ENCODE measurements at places on chromosomes 12 and 14.

DNA sequence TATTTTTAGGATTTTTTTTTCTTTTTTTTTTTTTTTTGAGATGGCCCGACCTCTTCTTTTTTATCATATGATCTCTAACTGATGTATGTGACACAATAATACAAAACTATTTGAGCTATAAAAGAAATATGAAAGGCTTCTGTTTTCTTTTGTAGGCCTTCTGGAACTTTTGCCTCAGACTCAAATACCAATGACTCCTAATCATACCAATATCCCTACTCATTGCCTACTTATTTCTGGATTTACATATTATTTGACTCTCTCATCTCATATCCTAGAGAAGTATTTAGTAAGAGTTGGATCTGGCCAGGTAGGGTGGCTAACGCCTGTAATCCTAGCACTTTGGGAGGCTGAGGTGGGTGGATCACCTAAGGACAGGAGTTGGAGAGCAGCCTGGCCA lies 12.7 kb upstream of the WDR89 start:
- DNase-seq: no peak

GRCh38 chr12:25194214-25194613 lies 746 bp downstream of the DNAI7 start:
- DNase-seq: no peak

GRCh38 chr12:129964300-129964699 lies 60.5 kb upstream of the TMEM132D start:
- no peak for DNase-seq

GRCh38 chr14:20657216-20658211 lies 16.0 kb upstream of the OR6S1 start:
- DNase-seq: no peak

DNA sequence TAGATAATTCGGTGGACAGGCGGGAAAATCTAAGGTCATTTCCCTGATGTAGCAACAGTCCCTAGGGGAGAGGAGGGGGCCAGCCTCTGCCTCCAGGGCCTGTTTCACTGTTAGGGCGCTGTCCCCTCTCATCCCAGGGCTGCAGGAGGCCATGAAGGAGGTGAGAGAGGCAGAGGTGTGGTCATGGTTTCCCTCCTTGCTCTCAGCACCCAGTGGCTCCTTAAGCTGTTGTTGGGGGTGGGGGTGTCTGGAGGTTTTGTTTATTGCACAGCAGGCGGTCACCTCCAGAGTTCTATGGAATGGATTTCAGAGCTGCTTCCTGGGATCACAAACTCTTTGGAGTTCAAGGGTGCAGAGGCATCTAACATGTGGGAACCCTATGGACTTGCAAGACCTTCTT lies 212.5 kb upstream of the RTL1 start:
- DNase-seq: no peak

DNA sequence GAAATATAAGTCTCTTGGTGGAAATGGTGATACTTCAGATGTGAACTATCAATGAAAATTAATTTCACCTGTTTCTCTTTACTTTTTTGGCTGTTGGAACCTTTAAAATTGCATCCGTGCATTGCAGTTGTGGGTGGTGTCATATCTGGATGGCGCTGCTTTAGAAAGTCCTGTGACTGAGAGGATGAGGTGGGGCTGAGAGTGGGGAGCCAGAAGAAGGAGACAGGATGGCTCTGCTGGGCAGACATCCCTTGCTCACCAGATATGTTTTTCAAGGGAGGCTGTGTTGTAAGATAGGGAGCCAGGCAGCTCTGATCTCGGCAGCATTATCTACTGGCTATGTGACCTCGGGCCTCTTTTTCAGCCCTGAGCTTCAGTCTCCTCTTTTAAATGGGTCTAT lies 12.7 kb downstream of the ASB2 start:
- no peak for DNase-seq

- no peak for DNase-seq
These were observed 59.9 kb downstream of the IRF2BPL start for GRCh38 chr14:76968621-76969063.

DNA sequence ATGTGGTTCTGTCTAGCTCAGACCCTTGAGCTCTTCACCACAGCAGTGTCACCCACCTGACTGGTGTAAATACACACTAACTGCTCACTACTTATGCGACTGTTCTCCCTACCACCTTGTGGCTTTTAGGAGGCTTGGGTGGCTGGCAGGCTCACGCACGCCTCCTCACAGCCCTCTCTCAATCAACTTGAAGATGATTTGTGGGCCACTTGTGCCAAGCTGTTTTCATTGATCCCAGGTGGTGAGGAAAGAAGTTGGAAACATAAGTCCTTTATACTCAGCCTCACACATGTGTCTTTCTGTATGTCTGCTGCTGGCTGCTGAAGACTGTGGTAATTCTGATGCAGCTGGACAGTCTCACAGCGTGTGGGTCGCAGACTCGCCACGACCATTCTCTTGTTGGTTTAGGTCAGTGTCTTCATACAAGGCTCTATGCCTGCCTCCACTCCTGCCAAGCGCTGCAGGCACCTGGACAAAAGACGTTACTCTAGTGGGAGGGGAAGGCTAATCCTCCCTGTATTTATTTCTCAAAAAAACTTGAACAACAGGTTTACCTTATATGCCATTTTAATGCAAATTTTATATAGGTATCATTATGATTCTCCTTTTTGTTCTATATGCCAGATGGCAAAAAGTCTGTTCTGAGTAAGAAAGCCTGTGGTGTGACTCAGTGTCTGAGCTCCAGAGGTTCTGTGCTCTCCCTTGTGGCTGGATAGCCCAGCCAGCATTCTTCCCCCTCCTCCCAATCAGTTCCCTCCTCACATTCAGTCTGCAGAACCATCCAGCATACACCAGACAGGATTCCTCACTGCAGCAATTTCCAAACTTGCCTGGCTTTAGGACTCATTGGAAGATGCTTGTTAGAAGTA lies 115.6 kb downstream of the DIP2B start:
- no peak for DNase-seq

DNA sequence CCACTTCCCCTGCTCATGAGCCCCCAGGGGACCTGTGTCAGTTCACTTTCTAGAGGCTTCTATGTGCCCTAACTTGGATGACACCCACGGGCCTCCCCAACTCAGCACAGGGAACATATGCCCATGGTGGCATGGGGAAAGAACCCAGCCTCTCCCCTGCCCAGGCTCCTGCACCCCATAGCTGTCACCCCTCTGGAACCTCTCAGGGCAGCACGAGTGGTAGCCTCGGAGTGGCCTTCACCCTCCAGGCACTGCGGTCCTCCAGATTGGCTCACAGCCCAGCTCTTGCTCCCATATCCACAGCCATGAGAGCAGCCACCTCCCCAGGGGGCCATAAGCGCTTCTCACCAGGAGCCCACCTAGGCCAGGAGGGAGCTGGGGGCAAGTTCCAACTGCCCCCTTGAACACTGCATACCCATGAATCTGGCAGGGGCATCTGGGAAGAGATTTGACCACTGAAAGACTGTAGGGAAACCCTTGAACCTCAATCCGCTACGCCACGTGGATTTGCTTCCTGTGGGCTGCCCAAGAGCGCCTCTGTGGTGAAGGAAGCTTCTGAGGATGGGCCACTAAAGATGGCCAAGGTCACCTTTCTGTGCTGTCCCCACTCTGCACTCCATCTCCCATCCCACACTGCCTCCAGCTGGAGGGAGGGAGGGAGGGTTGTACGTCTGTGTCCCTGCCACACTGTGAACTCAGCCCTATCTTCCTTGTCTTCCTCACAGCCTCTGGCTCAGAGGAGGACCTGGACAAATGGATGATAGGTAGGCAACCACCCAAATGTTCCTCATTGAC lies 11.9 kb downstream of the PLD4 start:
- no peak for DNase-seq
